NCI-H1436 treated with DMSO at 0.1 percent for 48 hours (cell line): ENCODE measurements at places on chromosomes 16 and 17.

DNA sequence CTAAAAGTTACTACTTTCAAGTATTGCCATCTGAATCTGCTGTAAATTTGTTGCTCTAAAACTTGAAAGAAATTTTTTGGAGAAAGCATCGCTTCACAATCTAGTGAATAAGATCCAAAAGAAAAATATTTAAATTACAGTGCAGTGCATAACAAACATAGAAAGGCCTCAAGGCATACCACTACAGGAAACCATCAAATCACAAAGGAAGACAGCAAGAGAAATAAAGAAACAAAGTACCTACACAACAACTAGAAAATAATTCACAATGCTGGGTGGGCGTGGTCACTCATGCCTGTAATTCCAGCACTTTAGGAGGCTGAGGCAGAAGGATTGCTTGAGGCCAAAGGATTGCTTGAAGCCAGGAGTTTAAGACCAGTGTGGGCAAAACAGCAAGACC, 104.9 kb downstream of the BRIP1 start:
- DNase-seq, result no peak

DNA sequence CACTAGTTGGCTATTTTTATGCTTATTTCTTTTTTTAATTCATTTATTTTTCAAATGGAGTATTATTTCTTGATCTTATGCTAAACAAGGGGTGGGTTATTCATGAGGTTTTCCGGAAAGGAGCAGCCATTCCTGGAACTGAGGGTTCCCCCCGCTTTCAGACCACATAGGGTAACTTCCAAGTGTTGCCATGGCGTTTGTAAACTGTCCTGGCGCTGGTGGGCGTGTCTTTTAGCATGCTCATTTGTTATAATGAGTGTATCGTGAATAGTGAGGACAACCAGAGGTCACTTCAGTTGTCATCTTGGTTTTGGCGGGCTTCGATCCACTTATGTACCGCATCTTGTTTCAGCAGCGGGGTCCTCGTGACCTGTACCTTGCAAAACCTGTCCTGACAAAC, 29.6 kb upstream of the ASGR2 start:
- no peak for DNase-seq

DNA sequence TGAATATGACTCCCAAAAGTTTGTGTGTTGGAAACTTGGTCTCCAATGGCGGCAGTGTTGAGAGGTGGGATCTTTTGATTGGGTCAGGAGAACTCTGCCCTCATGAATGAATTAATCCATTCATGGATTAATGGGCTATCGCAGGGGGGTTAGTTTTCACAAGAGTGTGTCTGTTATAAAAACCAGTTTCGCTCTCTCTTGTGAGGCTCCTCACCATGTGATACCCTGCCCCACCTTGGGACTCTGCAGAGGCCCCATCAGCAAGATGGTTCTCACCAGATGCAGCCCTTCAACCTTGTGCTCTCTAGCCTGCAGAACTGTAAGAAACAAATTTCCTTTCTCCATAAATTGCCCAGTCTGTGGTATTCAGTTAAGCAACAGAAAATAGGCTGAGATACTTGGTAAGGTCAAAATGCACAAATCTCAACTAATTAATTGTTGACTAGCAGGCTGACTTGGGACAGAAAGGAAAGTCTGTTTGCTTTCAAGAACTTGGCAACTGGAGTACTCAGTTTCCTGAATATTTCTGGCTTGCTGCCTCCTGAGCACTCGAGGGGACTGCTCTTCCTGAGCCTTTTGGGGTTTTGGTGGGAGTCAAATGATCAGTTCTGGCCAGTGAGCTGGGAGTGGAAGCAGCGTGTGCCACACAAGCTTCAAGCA, 13.8 kb upstream of the CCL17 start:
- no peak for DNase-seq

- no peak for DNase-seq
Observed at GRCh38 chr17:83179374-83179773, 100.0 kb downstream of the METRNL start.

DNA sequence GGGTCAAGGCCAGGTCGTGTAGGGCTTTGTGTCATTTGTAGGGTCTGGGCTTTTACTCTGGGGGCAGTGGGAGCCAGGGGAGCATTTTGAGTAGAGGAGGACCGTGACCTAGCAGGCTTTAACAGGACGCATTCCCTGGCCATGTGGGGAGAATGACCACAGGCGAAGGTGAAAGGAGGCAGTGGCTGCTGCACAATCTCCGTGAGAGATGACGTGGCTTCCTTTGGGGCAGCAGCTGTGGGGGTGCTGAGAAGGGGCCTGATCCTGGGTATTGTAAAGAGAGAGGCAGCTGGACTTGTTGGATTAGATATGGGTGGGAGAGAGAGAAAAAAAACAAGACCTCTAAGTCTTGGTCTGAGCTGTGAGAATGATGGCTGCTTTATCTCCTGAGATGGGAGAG, 46.0 kb downstream of the KATNIP start:
- no peak for DNase-seq

- no peak for DNase-seq
Observed at GRCh38 chr17:45223539-45224528, 2.1 kb downstream of the FMNL1 start.

GRCh38 chr17:42893359-42893758, 7.2 kb upstream of the G6PC1 start:
- DNase-seq, result no peak

DNA sequence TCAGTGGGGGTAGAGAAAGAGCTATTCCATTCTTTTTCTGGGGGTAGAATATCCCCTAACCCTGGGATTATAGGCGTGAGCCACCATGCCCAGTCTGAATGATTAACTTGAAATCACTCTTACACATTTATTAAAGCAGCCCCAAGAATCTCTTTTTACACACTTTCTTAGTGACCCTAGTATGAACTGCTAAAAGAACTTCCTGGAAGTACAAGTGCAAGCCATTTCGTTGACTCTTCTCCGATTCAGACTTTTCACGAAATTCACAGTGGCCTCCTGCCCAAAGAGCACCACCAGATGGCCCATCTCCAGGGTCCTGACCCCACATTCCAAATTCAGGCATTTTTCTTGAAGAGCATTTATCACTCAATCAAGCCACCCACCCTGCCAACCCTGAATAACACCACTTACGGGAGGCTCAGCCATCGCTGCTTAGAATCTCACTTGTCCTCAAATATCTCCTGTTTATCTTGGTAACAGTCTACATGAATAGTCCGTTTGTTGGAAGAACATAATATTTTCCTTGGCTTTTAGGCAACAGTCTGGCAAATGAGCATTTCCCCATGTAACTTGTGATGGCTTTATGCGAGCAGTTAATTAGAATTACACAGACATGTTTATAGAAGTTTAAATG, 28.0 kb downstream of the ZNF423 start:
- DNase-seq, result no peak

- no peak for DNase-seq
Observed at GRCh38 chr17:63950940-63951907, 19.1 kb upstream of the CD79B start.

GRCh38 chr17:7396147-7396546, 1.8 kb upstream of the PLSCR3 start:
- DNase-seq, result no peak

DNA sequence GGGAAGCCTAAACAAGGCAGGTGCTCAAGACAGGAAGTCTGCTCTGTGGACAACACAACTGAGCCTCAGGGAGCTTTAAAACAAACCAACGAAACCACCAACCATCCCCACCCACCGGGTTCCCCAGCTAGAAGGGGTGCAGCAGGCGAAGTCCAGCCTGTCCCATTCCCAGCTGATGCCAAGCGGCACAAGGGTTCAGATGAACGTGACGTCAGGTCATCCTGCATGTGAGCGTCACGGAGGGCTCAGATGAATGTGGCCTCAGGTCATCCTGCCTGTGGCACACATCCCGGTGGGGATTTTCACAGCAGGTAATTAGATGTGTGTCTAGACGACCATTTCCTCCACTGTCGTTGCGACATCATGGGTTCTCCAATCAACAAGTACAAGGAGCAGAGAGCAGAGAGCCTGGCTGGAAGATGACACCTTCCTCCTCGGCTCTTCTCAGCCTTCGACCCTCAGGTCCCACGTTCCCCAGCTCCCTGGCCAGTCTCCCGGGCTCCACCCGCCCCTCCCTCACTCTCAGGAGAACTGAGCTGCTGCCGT, 246.5 kb downstream of the FOXL1 start:
- DNase-seq, result no peak

GRCh38 chr16:78952630-78953029, 647.9 kb downstream of the MAF start:
- no peak for DNase-seq

DNA sequence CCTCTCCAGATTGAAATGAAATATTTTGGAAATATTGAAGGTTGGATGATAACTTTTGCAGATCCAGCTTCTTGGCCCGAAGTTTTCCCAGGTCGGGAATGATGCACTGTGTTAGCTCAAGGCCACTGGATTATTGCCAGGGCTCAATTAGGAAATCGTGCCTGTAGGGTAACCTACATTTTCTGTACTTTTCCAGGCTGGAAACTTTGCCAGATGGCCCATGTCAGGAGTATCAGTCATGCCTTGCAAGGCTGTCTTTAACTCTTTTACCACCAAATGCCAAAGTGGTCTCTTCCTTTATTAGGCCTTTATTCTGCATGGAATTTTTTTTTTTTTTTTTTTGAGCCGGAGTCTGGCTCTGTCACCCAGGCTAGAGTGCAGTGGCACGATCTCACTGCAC, 8.9 kb upstream of the SEC14L1 start:
- no peak for DNase-seq

- DNase-seq, result no peak
Observed at GRCh38 chr17:78027121-78027520, 68.6 kb downstream of the TNRC6C start.

DNA sequence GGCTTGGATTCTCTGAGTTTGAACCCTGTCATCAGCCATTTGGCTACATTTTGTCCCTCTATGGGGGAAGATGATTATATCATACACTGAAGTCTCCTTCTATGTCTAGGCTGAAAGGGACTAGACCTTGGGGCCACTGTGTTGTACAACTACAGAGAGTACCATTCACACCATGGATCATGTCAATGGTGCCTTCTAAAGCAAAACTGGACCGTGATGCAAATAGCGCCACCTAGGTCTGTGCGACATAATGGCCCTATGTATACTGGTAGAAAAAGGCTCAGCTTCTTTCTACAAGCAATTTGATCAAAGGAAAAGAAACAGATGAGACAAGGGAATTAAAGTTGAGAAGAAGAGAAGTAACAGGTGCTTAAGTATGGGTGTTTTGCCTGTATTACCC, 100.7 kb downstream of the LYRM1 start:
- DNase-seq, result no peak

GRCh38 chr16:70592106-70592571, 54.2 kb upstream of the IL34 start:
- DNase-seq, result no peak

DNA sequence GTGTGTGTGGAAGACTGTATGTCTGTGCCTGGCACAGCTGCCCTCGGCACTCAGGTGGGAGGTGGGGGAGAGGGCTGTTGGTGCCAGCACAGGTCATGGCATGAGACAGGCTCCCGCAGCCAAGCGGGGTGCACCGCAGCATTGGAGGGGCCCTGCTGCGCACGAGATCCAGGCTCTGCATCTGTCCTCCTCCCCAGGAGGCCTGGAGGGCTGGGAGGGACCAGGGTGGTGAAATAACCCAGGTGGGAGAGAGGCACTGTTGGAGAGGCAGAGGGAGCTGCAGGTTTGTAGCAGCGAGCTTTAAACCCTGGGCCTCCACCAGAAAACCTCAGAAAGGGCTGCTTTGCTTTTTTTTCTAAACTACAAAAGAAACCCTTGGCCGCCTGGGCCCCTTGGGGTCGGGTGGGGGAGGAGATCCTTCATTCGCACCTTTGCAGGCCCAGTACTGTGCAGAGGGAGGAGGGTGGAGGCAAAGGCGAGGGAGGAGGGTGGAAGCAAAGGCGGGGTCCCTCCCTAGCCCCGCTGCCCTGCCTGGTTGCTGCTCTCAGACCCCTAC, 241.7 kb downstream of the SEC14L1 start:
- DNase-seq, result no peak

DNA sequence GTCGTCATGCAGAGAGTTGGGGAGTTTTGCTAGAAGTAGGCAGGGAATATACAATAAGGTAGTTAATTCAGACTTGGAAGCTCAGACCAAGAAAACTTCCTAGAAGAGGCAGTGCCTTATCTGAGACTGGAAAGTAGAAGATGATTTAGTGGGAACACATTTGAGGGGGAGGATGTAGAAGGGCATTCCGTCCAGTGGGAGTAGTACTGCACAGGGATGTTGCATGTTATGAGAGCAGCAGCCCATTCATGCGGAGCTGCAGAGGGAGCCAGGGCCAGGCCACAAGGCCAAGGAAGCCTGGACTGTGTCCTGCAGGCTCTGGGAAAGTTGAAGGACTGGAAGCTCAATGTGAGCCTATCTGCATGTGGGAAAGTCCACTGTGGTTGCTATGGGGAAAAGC, 344.5 kb upstream of the EEF2KMT start:
- no peak for DNase-seq

GRCh38 chr16:89026121-89026612, 49.2 kb upstream of the CBFA2T3 start:
- DNase-seq, result no peak

DNA sequence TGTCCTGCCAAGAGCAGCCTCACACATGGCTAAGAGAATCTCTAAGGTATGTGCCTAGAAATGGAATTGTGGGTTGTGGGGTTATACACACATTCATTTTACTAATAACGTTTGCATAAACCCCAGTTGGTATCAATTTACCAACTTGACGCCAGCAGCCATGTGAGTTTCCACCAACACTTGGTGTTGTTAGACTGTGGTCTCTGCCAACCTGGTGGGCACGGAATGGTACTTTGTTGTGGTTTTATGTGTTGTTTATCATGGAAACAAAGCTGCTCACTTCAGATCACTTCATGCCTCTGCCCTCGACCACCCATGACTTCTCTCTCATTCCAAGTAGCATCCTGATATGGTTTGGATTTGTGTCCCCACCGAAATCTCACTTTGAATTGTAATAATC, 152.0 kb upstream of the CDC42EP4 start:
- no peak for DNase-seq

GRCh38 chr17:53462393-53462811, 360.3 kb upstream of the KIF2B start:
- DNase-seq, result no peak

DNA sequence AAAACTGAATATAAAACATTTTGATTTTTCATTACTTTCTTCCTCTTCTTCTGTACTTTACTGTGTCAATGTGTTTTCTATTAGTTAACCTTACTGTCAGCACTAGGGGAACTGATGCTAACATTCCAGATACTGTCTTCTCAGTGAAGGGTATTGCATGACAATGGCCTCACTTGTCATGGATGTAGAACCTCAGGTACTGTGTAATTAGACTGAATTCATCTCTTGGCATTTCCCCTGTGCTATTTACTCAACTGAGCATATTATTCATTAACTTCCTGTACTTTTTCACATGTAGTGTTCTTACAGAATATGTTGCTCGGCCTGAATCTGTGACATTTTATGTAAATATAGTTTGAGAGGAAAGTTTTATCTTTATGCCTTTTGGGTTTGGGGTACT, 237.0 kb downstream of the CA10 start:
- no peak for DNase-seq

GRCh38 chr17:9242983-9243382, 221.7 kb downstream of the NTN1 start:
- no peak for DNase-seq
